SIG-M5 (cell line): ENCODE measurements at places on chromosomes 4 and X.
A peak's percentile ranks its signal among the peaks of the same experiment; 100 is the strongest.

DNA sequence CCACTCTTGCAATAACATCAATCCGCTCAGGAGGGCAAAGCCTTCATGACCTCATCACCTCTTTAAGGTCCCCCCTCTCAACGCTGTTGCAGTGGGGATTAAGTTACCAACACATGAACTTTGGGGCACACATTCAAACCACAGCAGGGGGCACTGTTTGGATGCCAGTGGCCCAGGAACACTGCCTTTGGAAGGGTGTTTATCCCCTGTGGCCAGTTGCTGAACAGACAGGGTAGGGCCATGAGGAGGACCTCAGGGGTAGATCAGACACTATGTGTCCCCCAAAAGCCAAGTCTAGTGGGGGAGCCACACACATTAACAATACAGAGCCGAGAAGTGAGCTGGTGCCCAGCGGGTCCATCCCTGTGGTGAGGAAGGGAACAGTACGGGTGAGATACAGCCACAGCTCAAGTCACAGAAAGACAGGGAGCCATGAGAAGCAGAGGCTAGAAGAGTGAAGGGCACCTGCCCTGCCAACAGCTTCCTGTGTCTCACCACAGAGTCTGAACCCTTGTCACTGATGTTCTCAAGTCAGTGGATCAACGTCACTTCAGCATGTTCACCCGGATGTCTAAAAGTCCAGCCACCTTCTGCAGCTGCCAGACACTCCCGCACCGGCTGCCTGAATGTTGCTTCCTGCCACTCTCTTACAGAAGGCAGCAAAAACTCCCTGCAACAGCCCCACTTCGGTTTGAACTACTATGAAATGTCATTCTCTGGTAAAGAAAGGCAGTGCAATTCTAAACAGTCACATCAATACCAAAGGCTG lies 19.9 kb upstream of the MXD4 start:
- no peak for DNase-seq

DNA sequence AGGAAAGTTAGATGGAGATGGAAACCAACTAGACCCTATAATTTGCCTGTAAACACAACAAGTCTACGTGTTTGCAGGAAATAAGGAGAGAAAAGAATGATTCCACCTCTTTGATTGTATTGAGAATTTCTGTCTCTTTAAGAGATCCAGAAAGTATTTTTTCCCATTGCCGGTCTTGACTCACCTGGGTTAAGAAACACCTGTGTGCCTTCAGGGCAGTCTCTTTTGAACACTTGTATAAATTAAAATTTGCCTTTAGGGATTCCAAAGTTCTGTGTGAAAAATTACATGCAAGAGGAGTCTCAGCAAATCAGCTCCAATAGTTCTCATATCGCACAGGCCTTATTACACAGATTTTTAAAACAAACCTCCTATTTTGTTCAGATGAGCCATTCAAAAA lies 46.0 kb upstream of the SMAD1 start:
- no peak for DNase-seq

DNA sequence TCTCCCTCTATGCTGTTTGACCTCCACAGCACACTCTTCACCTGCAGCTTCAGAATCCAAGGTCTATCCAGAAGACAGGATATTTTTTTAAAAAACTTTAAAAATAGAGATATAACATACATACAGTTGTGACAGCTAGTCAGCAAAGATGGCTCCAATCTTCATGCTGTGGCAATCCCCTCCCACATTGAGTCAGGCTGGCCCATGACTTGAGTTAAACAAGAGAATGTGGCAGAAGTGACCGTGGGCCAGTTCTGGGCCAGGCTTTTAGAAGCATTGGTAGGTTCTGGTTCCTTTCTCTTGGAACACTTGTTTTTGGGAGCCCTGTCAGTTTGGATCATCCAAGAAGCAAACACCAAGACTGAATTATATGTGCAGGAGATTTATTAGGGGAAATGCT lies 36.1 kb upstream of the REPS2 start:
- no peak for DNase-seq

DNA sequence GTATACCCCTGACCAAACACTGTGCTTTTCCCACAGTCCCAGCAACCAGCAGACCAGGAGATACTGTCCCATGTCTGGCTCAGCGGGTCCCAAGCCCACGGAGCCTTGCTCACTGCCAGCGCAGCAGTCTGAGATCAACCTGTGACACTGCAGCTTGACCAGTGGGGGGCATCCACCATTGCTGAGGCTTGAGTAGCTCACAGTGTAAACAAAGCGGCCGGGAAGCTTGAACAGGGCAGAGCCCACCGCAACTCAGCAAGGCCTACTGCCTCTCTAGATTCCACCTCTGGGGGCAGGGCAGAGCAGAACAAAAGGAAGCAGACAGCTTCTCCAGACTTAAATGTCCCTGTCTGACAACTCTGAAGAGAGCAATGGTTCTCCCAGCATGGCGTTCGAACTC lies 58.1 kb downstream of the SLC10A6 start:
- no peak for DNase-seq

DNA sequence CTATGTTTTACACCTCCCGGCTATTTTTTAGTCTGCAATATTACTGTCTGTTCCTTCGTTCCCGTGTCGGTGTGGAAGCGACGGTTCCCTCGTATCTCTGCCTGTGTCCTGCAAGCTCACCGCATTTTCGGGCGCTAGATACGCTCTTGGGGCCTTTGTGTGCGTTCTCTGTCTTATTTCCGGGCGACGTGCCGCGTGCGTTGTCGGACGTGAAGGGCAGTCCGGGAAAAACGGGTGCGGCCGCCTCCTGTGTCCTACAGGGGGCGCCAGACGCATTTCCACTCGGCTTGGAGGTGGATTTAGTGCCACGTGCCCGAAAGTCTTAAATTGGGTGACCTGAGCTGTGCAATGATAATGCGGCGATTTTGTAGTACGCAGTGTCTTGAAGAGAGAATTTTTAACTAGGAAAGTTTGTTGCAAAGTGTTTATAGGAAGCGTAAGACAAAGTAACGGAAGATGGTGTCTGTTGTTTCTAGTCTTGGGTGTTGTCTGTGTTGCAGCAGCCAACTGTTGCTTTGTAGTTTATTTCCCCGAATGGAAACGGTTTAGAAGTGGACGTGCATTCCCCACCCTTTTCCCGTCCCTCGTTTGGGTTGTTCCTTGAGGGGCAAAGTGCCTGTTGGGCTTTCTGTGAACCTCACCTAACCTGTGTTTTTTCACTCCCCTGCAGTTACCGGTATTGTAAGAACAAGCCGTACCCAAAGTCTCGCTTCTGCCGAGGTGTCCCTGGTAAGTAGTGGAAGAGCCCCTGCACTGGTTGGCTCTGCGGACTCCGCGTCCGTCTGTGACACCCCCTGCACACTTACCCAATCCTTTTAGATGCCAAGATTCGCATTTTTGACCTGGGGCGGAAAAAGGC lies 720 bp downstream of the RPL10 start:
- DNase-seq, result peak; percentile 26

DNA sequence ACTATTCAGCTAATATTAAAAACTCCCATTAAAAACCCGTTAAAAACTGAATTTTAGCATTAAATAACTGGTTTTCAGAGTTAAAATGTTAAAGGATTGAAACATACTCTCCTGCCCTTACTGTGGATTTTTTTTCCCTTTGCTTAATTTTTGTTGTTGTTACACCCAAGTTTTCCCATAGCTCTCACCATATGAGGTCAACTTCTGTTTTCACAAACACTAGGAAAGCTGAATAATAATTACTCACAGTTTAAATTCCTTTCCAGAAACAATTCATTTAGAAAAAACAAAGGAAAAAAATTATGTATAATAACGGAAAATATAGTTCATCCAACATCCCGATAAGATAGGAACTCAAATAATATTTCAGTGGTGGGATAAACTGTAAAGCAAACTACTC lies 129.0 kb downstream of the PPP3CA start:
- DNase-seq, result no peak

GRCh38 chr4:189785257-189785656 lies 155.4 kb upstream of the FRG1 start:
- no peak for DNase-seq

DNA sequence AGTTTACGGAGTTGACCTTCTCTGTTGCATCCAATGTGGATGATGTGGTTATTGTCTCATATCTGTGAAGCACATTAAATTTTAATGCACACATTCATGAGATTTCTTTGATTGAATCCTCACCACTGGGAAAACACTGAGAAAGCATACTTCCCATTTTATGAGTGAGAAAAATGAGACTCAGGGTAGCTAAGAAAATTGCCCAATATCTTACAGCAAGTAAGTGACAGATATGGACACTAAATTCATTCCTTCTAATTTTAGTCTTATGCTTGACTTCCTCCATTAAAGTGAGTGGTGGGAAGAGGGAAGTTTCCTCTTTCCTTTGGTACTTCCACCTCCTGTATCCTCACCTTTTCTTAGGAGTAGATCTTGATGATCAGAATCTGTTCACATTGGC lies 504.8 kb upstream of the BOD1L1 start:
- no peak for DNase-seq
